Fibroblast of pulmonary artery (primary cell): ENCODE measurements at places on chromosomes 4 and X.

- peak; percentile 20 for DNase-seq
Observed at GRCh38 chrX:72381439-72382201, 75.9 kb upstream of the CITED1 start.

DNA sequence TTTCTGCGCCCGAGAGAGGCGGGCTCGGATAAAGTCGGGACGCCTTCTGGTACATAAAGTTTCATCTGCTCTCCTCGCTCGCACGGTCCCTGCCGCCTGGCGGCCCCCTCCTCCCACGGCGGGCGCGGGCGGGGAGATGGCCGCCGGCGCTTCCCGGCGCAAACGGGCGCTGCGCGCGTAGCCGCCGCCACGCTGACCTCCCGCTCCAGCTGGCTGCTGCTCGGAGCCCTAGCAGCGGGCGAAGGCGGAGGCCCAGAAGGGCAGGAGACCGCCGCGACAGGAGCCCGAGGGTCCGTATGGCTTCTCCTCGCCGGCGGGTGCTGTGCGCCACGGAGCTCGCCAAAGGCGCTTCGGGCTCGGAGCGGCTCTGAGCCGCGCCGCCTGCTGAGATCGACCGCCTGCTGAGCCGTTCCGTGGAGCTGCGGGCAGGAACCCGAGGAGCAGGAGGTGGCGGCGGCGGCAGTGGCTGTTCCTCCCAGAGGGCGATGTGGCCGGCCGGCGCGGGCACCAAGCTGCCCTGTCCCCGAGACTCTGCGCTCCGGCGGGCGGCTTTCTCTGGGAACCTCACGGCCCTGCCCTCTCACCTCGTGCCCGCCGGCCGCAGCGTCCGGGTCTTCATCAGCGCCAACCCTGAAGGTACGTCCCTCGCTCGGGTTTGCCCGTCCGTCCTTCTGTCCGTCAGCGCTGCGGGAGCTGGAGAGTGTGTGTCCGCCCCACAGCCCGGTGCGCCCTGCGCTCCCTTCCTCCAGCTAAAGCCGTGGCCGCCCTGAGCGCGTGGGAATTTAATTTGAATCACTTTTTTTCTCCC is at the start of gene NWD2:
Gene NWD2 (plus strand): TSS at position 161 of the 808 bp plus-strand sequence. CDS start 325 bp downstream, at position 486.
- peak; percentile 10 for DNase-seq

GRCh38 chr4:176800891-176801534 is 8.3 kb upstream of the VEGFC start:
- no peak for DNase-seq

GRCh38 chr4:153728660-153729059 is 31.2 kb downstream of the RNF175 start:
- no peak for DNase-seq

- DNase-seq = no peak
Observed at GRCh38 chrX:70280573-70280972, 1.4 kb upstream of the RAB41 start.

- DNase-seq = peak; percentile 63
Observed at GRCh38 chr4:108611365-108611764, 9.0 kb upstream of the RPL34 start.

- DNase-seq = no peak
Observed at GRCh38 chr4:71495454-71495853, 156.6 kb downstream of the SLC4A4 start.
